Retina (tissue), 1 donor: ENCODE measurements at places on chromosomes 6 and 20.

GRCh38 chr6:152552616-152553209 lies 84.4 kb downstream of the SYNE1 start:
- peak; percentile 66 for DNase-seq

DNA sequence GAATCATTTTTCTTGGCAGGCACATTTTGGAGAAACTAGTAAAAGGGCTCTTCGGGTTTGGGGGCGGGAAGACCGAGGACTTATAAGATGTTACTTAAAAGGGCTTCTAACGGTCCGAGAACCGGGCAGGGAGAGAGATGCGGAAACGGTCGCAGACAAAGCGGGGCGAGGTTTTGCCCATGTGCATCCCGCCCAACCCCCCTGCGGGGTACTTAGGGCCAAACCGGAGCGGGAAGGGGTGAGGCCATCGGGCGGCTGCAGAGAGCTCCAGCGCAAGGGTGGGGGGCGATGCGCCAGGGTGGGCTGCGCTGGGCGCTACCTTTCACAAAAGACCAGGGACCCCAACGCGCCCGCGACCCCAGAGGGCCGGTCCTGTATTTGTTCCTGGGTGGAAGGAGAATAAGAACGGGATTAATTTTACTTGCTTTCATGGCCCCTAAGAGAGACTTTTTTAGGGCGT lies 616 bp downstream of the TUBB start:
- DNase-seq: peak; percentile 88

GRCh38 chr6:78487401-78487800 lies 379.9 kb upstream of the IRAK1BP1 start:
- DNase-seq: no peak

- no peak for DNase-seq
These were observed 13.4 kb upstream of the NANP start for GRCh38 chr20:25637247-25637646.

GRCh38 chr6:54264581-54265272 lies 43.5 kb upstream of the TINAG start:
- DNase-seq: no peak

DNA sequence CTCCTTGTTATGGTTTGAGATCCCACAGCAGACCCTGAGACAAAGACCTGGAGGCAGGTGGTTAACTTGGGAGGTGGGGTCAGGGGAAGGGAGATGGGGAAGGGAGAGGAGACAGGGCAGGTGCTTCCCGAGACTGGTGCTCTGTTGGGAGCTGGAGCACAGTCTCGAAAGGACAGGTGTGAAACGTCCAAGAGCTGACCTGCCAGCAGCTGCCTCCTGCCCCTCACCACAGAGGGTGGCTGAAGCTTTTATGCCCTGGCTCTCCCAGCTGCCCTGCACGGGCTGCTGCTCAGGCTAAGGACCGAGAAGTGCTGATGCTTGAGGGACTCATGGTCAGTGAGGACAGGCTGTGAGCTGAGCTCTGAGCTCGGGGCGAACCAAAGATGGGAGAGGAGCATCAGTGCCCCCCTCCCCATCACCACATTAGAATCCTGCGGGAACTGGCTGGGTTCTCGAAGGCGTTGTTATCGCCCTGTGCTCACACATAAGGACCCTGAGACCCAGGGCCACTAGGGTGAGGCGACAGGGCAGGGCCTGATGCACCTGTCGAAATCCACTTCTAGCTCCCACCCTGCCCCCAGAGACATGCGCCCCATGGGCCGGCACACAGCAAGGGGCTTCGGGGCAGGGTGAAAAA lies 25.3 kb upstream of the CD93 start:
- no peak for DNase-seq

- DNase-seq: no peak
These were observed 10.2 kb downstream of the HDAC2 start for GRCh38 chr6:113960795-113961194.

DNA sequence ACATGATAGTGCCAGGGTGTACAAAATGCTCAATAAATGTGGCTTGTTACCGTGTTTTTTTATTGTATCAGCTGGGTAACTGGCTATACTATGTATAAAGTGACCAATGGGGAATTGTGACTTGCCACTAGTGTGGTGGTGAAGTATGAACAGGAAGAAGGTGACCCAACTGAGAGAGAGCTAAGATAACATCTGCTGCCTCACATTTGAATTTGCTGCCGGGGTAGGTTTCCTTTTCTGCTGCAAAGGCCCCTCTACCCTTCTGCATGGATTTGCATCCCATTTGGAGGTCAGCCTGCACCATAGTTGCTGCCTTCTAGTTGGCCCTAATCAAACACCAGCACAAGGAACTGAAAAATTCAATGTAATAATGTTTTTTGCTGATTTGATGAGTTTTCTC lies 24.1 kb downstream of the IL17A start:
- DNase-seq: no peak

DNA sequence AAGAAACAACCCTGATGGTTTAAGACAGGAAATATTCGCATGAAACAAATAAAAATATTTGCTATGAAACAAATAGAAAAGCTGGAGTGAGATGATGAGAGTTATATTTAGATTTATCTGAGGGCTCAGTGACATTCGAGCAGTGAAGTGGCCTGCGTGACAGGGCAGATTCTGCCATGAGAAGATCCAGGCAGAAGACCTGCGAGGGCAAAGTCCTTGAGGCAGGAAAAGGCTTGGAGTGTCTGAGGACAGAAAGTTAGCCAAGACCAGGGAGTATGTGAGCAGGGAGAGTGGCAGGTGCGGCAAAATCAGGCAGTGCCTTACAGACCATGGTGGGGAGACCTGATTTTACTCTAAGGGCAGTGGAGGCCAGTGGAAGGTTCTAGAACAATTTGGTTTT lies 66.9 kb upstream of the RIN2 start:
- no peak for DNase-seq
